ENCODE measurements at places on chromosomes 3 and 15.

- DNase-seq, result no peak
These were observed 2.7 kb upstream of the PARP16 start for GRCh38 chr15:65289261-65289854.

GRCh38 chr3:181317508-181317907 is 328.0 kb upstream of the DNAJC19 start:
- no peak for DNase-seq

DNA sequence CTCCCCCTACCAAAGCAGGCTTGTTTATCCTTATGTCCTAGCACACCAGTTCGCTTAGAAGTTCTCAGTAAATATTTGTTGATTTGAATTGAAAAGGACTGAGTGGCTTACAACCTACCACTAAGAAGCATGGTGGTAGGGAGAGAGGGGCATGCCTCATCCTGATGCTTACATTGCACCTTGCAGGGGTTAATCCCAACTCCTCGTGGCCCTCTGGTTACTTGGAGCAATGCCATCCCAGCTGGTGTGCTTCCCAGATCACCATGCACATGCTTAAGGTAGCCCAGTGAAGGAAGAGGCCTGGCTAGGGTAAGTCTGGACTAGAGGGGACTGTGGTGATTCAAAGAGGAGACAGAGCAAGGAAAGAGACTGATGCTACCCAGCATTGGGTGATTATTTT is 253.3 kb downstream of the CLSTN2 start:
- DNase-seq, result no peak

DNA sequence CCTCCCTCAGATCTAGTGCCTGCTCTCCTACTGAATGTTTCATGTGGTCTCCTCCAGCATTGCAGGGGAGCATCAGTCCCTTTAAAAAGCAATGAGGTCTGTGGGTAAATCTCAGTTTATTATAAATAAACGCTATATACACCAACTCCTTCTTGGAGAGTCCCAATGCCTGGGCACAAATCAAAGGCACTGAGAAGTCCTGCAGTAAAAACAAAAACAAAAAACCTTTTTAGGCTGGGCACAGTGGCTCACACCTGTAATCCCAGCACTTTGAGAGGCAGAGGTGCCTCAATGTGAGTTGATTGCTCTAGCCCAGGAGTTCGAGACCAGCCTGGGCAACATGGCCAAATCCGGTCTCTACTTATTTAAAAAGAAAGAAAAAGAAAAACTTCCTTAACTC is 45.0 kb downstream of the ACAN start:
- no peak for DNase-seq

GRCh38 chr15:84598993-84599392 is 1.8 kb upstream of the ZSCAN2 start:
- DNase-seq, result peak; percentile 46

GRCh38 chr3:141382571-141382970 is 14.3 kb downstream of the ZBTB38 start:
- no peak for DNase-seq

DNA sequence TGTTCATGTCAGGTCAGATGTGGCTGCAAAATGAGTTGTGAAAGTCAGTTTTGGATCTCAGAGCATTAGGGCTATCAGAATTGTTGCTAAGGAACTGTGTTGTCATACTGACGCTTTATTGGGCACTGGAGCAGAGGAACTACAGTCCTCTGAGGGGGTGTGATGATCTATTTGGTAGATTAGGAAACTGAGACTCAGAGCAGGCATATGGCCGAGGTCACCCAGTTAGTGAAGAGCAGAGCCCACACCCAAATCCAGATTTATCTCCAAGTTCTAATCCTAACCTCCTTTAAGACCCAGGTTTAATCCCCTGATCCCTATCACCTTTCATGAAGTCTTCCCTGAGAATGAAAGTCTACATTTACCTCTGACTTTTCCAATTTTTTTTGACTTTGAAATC is 25.6 kb upstream of the GLCE start:
- DNase-seq, result no peak

- no peak for DNase-seq
These were observed 32.6 kb downstream of the ABCC5 start for GRCh38 chr3:183984749-183985729.

DNA sequence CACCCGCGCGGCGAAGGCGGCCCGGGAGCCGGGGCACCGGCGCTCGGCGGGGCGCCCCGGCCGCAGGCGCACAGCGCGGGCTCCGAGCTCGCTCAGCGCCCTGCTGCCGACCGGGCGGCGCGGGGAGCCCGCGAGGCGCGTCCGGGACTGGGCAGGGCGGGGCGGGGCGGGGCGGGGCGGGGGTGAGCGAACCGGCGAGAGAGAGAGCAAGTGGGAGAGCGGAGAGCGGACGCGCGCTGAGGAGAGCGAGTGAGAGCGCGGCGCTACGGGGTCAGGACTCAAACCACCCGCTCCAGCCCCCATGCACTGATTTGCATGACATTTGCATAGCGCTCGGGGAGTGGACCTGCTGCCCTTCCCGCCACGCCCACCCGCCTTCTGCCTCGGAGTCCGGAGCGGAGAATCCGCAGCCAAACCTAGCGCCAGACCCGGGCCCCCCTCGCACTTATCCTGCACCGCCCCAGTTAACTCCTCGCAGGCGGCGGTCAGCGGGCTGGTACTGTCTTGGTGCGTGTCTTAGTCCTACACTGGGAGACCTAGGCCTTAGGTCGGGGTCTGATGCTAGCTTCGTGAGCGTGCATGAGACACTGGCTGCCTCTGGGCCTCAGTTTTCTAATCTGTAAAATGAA is at the start of gene MYLK:
TSS of gene MYLK (minus strand) at position 130 of the 629 bp plus-strand sequence. CDS start 90,491 bp downstream, outside the sequence.
- DNase-seq, result peak; percentile 24

- peak; percentile 25 for DNase-seq
These were observed 279.8 kb downstream of the FOXP1 start for GRCh38 chr3:71303627-71304200.

- DNase-seq, result no peak
These were observed 159.4 kb upstream of the GBE1 start for GRCh38 chr3:81920816-81921215.

GRCh38 chr3:107307205-107307604 is 70.0 kb upstream of the CCDC54 start:
- DNase-seq, result no peak

- DNase-seq, result no peak
These were observed 13.6 kb upstream of the WNT5A start for GRCh38 chr3:55500555-55501330.

DNA sequence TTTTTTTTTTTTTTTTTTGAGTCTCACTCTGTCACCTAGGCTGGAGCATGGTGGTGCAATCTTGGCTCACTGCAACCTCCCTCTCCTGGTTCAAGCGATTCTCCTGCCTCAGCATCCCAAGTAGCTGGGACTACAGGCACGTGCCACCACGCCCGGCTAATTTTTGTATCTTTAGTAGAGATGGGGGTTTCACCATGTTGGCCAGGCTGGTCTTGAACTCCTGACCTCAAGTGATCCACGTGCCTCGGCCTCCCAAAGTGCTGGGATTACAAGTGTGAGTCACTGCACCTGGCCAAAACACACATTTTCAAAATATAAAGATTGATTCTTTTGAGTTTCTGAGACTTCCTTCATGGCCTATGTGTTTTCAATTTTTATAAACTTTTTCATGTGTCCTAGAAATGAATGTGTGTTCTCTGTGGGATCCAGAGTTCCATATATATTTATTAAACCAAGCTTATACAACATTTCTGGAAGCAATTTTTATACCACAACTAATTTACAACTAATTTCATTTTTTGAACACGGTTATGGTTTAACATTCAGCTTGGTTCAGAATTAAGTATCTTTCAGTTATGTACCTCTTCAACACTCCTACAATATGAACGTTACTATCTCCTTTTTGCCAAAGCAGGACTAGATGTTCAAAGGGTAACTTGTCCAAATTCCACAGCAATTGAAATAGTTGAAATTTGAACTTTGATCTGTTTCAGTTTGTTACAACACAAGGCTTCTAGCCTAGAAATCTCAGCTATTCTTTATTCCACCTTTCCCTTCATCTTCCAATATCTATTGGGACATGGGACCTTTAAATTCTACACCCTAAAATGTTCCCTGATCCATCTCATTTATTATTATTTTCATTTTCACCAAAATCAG is 1.5 kb downstream of the ACAD11 start:
- DNase-seq, result no peak

GRCh38 chr15:69869881-69870505 is 227.7 kb downstream of the TLE3 start:
- DNase-seq, result no peak

DNA sequence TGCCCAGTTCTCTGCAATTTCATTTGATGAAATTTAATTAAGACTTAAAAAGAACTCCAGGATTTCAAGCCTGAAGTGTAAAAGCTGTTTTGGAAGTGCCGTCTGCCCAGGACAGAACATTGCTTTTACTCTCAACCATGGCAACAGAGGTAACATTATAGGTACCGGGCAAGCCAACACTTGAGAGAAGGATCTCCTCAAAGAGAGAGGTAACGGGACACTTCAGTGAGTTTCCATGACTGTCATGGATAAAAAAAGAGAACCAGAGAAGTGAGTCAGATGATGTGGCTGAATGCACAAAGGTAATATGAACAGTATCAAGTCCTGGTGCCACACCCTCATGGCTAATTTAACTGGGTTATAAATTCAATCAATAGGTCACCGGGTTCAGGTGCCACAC is 130.2 kb upstream of the LMOD3 start:
- no peak for DNase-seq

DNA sequence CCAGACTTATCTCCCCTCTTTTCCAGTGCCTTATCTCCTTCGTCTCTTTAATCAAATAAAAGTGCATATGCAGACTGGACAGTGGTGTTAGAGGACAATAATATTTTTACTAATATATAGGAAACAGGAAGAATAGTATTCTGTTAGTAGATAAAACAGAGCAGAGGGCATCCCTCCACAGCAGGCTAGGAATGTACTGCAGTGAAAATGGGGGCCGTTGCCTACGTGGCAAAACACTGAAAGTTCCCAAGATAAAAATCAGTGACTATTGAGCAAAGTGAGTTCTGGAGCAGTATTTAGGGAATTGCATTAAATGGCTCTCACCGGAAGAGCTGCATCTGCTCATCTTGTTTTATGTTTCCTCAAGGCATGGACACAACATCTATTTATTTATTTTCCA is 435.0 kb downstream of the CNTN6 start:
- DNase-seq, result no peak

DNA sequence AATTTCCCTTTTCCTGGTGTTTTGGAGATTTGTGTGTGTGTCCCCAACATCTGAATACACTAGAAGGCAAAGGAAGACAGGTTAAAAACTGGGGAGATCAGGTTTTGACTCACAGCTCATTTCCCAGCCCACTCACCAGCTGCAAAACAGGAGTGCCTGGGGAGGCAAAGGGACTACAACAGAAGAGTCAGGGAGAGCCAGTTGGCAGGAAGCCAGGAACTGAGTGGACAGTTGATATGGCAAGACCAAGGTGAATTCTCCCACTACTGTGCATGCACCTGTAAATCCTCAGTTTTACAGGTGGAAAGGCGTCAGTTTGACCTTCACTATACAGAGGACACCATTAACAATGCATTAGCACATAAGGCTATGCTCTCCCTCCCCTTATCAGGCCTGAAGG is 901.5 kb upstream of the SEMA6D start:
- DNase-seq, result no peak

DNA sequence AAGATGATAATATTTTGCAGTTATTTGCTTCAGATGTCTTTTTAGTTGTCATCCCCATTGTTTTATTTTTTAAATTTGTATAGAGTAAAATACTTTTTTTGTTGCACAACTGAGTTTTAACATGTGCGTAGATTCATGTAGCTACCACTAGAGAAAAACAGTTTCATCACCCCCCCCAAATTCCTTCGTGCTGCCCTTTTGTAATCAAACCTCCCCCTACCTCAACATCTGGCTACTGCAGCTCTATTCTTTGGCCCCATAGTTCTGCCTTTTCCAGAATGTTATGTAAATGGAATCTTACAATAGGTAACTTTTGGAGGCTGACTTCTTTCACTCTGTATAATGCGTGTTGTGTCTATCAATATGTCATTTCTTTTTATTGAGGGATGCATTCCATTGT is 232.0 kb upstream of the RASGRP1 start:
- no peak for DNase-seq

- DNase-seq, result no peak
These were observed 97.1 kb downstream of the CEMIP start for GRCh38 chr15:80876348-80876674.

- no peak for DNase-seq
These were observed 133.7 kb upstream of the POU1F1 start for GRCh38 chr3:87410110-87410509.

DNA sequence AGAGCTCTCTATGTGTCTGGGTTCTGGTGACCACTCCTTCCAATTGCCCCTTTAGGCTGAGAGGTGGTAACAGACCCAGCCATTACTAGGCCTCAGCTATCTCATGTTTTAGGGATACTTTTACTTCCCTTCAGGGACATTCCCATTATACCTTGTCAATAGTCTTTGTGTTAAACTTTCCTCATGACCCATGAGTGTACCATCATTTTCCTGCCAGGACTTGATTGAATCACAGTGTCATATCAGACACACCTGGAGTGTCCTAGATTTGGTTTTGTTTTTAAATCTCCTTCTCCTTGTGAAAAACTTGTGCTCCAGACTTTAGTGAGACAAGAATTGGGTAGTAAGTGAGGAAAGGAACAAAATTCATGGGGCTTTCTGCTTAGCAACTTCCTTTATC is 136.6 kb downstream of the KCNAB1 start:
- no peak for DNase-seq

DNA sequence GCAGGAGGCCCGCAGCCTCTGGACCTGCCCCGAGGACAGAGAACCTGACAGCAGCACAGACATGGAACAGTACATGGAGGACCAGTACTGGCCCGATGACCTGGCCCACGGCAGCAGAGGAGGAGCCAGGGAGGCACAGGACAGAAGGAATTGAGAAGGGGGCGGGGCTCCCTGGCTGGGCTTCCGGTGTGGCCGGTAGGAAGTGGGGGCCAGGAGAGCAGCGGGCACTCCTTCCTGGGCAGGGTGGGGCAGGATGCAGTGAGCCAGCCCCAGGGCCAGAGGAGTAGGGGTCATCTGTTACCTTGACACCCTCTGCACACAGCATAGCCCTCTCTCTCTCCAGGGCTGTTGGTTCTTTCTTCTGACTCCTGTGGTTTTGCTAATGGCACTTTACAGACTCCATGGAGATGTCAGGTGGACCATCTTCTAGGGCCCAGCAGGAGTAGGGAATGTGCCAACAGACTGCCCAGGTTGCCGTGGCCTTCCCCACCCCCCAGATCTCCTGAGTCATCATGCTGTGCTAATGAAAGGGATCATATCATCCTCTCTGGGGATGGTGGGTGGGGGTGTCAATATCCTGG is 8.6 kb upstream of the ISG20 start:
- DNase-seq, result no peak
